Activated CD4-positive, alpha-beta T cell treated with anti-CD3 and anti-CD28 coated beads for 36 hours (primary cell): ENCODE measurements at places on chromosomes 3 and 15. TPM values are rescaled to one million over a fixed set of nuclear protein-coding genes. Genes with fewer than 3 reads are reported as not detected.
A peak's percentile ranks its signal among the peaks of the same experiment; 100 is the strongest.

Gene ECE2
- not detected for total RNA-seq

Gene HLTF
- 20.5 TPM for total RNA-seq

GRCh38 chr3:122512284-122512683, 2.5 kb downstream of the KPNA1 start:
- DNase-seq: no peak

DNA sequence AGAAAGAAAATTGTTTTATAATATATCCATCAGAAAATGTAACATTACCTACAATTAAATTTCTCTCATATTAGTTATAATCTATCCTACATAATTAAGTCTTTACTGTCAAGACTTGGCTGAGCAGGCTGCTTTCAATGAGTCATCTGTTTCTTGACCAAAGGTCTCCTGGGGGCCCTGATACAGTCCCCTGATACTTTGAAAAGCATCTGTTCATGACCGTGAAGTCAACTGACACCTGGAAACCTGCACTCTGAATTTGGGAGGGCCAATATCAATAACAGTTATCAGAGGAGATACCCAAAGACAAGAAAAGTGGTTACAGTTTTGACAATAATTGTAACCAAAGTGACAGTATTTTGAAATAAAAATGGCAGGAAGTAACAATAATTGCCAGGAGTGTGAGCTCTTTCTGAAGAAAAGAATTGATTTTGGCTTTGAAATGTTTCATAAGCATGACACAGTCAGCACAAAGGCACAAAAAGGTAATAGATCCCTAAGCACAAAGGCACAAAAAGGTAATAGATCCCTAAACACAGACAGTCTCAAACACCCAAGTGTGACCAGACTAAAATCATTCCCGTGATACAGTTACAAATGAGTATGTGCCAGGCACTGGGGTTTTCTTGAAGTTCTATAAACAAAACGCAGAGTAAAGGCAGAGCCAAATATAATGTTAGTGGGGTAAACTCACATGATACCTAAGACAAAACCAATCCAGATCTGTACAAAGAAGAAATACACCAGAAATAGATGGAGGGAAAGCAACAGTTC, 260.7 kb downstream of the PLOD2 start:
- no peak for DNase-seq

DNA sequence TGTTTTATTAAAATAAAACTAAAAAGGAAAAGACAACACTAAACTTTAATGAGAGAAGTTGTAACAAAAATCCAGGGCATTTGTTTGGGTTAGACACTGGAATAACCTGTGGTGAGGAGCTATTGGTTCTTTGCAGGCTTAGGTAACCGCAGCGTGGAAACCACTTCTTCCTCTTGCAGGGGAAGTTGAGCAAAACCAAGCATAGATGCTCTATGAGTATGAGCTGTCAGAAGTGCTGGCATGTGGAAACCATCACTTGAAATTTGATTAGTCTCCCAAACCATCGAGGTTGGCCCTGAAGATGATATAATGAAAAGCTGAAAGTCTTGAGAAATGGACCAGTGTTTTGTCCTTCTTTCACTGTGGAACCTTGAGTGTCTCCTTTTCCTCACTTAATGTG, 127.1 kb upstream of the RBMS3 start:
- DNase-seq: peak; percentile 72

DNA sequence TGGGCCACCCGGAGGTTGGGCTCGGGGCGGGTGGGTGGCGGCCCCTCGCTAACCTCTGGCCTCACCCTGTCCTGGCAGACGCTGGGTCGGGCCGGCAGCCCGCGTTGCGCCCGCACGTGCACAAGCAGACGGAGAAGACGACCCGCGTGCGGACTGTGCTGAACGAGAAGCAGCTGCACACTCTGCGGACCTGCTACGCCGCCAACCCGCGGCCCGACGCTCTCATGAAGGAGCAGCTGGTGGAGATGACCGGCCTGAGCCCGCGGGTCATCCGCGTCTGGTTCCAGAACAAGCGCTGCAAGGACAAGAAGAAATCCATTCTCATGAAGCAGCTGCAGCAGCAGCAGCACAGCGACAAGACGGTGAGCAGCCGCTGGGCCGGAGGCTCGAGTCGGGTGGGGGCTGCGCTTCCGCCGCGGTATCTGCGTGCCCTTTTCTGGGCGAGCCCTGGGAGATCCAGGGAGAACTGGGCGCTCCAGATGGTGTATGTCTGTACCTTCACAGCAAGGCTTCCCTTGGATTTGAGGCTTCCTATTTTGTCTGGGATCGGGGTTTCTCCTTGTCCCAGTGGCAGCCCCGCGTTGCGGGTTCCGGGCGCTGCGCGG, 3.7 kb downstream of the ISL2 start:
- peak; percentile 47 for DNase-seq

- DNase-seq: no peak
Measured at GRCh38 chr3:156705761-156706616, 31.6 kb downstream of the TIPARP start.

GRCh38 chr3:144840866-144841265, 869.2 kb downstream of the DIPK2A start:
- no peak for DNase-seq
